ENCODE measurements at places on chromosomes 3 and 15. TPM values are rescaled to one million over a fixed set of nuclear protein-coding genes. Genes with fewer than 3 reads are reported as not detected.
A peak's percentile ranks its signal among the peaks of the same experiment; 100 is the strongest.

- H3K27ac ChIP-seq, result no peak overlapping the region
- no peaks in the 10 kb centered on the region for H3K36me3 ChIP-seq
- no peaks in the 10 kb centered on the region for H3K27me3 ChIP-seq
- no peak overlapping the region for H3K4me3 ChIP-seq
- DNase-seq, result no peak
- no peaks in the 10 kb centered on the region for H3K4me1 ChIP-seq
Observed at GRCh38 chr3:81707996-81708395, 53.4 kb downstream of the GBE1 start.

DNA sequence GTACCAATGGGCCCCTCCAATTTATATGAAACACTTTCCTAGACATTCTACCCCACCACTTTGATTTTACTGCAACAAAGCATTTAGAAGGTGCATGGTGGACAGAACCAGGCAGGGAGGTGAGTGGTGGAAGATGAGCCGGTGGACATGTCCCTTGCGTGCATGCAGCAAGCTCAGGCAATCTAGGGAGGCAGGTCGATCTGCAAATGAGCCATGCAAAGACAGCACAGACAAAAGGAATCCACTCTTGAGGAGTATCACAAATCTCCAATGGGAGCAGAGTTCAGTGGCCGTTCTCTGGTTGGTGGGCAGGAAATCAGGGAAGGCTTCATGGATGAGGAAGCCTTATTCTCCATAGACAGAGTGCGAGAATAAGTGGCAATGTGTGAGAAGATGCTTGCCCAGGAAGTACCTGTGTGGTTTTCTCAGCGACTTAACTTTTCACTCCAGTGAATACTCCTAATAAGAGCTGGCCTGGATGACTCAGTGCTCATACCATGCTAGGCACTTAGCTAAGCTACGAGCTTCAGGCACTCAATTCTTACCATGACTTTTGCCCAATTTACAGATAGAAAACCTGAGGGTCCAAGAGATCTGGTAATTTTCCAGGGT, 152.5 kb downstream of the FOXP1 start:
- H3K27ac ChIP-seq, result no peak overlapping the region
- H3K4me1 ChIP-seq, result no peaks in the 10 kb centered on the region
- no peak for DNase-seq
- no peaks in the 10 kb centered on the region for H3K36me3 ChIP-seq
- H3K4me3 ChIP-seq, result no peak overlapping the region
- H3K27me3 ChIP-seq, result no peaks in the 10 kb centered on the region

- peaks cover 34% of the 10 kb centered on the region for H3K4me1 ChIP-seq
- H3K36me3 ChIP-seq, result no peaks in the 10 kb centered on the region
- peak; percentile 59 for DNase-seq
- no peaks in the 10 kb centered on the region for H3K27me3 ChIP-seq
Observed at GRCh38 chr3:142224482-142225072, 808 bp downstream of the GK5 start.

DNA sequence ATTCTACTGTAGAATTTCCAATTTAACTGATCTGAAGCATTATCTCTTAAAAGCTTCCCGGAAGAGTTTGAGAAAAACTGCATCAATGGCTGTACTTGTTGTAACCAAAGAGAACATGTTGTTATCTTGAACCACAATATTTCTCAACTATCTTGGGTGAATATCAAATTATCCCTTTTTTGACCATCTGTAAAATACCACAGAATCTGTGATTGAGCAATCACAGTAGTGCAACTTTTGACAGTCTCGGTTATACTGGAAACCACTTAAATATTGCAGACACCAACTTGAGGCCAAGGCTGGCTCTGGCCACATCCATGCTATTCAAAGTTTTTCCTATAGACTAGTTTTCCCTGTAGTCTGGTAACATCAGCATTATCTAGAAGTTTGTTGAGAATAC, 842.8 kb upstream of the EPHA6 start:
- H3K4me1 ChIP-seq, result no peaks in the 10 kb centered on the region
- H3K36me3 ChIP-seq, result no peaks in the 10 kb centered on the region
- H3K27me3 ChIP-seq, result no peaks in the 10 kb centered on the region
- no peak for DNase-seq
- H3K27ac ChIP-seq, result no peak overlapping the region

DNA sequence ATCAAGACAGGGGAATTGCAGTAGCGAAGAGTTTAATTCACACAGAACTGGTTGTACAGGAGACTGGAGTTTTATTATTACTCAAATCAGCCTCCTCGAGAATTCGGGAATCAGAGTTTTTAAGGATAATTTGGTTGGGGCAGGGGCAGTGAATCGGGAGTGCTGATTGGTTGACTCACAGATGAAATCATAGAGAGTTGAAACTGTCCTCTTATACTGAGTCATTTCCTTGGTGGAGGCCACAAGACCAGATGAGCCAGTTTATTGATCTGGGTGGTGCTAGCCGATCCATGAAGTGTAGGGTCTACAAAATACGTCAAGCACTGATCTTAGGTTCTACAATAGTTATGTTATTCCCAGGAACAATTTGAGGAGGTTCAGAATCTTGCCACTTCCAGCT, 5.3 kb upstream of the ZNF770 start:
- no peak overlapping the region for H3K27ac ChIP-seq
- no peaks in the 10 kb centered on the region for H3K4me1 ChIP-seq
- DNase-seq, result no peak
- no peaks in the 10 kb centered on the region for H3K27me3 ChIP-seq
- no peak overlapping the region for H3K4me3 ChIP-seq

GRCh38 chr3:55888282-55888885, 401.3 kb upstream of the WNT5A start:
- no peaks in the 10 kb centered on the region for H3K27me3 ChIP-seq
- H3K27ac ChIP-seq, result no peak overlapping the region

- H3K27me3 ChIP-seq, result no peaks in the 10 kb centered on the region
- no peaks in the 10 kb centered on the region for H3K4me1 ChIP-seq
- no peak overlapping the region for H3K27ac ChIP-seq
- H3K36me3 ChIP-seq, result no peaks in the 10 kb centered on the region
Observed at GRCh38 chr15:95501865-95502264, 828.6 kb upstream of the NR2F2 start.

DNA sequence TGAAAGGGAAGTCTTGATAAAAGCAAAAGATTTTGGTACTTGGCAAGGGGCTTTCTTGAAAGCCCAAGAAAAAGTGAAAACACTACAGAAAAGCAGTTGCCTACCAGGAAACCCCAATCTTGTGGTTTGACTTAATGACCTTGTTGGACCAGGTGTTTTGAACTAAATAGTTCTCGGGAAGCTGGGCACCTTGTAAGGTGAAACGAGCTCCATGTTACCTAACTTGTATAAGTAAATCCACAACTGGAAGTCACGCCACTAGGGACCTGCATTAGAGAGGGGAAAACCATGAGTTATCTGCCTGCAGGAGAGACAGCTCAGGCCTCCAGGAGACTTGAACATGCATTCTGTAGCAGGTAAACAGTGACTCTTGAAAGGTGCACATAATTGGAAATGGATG, 88.2 kb downstream of the GMPS start:
- no peak overlapping the region for H3K4me3 ChIP-seq
- no peak for DNase-seq
- no peaks in the 10 kb centered on the region for H3K4me1 ChIP-seq
- H3K36me3 ChIP-seq, result no peaks in the 10 kb centered on the region
- no peak overlapping the region for H3K27ac ChIP-seq

GRCh38 chr15:87901008-87901407, 355.5 kb downstream of the NTRK3 start:
- H3K27ac ChIP-seq, result no peak overlapping the region
- no peaks in the 10 kb centered on the region for H3K4me1 ChIP-seq
- H3K27me3 ChIP-seq, result no peaks in the 10 kb centered on the region
- H3K36me3 ChIP-seq, result no peaks in the 10 kb centered on the region
- H3K4me3 ChIP-seq, result no peak overlapping the region

DNA sequence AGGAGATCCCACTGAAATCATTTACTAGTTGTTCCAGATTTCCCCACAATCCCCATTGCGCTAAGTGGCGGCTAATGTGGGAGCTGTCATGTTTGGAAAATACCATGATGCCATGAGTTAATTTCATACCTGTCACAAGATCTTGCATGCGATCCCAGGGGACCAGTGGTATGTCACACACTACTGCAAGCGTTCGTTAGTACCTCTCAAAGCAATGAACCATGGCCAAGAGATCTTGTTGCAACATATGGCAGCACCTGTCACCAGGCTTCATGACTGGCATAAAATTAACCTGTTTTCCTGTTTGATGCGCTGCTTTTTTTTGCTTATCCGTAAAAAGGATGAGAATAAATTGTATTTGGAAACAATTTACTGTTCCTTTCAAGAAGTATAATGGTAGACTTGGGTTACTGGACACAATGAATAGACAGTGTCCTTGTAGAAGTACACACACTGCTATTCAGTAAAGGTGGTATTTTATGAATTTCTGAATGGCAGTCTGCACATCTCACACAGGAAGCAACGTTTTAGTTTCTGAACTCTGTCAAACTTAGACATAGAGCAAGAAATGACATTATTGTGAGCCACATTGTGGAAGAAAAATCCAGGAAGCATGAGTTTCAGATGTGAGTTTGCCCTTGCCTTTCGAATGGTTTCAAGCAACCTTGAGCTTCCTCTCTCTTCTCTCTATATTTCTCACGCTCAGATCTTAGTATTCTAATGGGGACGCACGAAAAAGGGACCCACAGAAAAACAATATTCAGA, 81.9 kb downstream of the CHL1 start:
- H3K4me3 ChIP-seq, result no peak overlapping the region
- H3K27ac ChIP-seq, result no peak overlapping the region
- H3K4me1 ChIP-seq, result no peaks in the 10 kb centered on the region
- H3K27me3 ChIP-seq, result no peaks in the 10 kb centered on the region

DNA sequence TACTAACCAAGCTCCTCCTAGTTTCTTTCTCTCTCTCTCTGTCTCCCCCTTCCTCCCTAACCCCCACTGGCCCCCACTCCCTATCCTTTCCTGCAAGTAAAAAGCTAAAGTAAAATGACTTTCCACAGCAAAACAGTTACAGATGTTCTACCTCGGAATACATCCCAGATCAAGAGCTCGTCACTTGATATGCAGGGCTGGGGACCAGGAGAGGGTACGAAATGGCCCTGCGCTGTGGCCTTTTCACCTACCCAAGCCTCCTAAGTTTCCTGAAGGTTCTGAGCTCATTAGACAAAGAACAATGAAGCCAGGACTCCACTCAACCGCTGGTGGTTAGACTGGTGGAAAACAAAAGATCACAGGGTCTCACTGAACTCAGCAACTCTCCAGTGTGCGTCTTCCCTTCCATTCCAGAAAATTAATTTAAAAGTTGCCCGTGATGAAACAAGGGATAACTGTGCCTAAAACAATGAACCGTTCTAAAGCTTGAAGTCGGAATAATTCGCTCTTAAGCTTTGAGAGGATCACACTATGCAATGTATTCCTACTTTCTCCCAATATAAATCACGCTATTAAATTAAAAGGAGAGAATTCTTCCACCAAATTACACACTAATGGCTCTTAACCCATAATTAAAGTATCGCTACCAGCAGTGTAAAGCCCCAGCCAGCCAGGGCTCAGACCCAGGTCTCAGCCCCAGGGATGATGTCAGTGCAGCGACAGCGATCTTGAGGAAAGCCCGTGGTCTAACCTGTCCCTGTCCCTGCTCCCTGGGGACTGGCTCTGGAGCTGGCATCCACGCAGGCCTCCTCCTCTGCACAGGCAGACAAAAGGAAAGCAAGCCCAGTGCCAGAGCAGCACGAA, 5.0 kb downstream of the VGLL4 start:
- no peaks in the 10 kb centered on the region for H3K36me3 ChIP-seq
- H3K27me3 ChIP-seq, result no peaks in the 10 kb centered on the region
- peaks cover 73% of the 10 kb centered on the region for H3K4me1 ChIP-seq
- peak; percentile 54 for DNase-seq

DNA sequence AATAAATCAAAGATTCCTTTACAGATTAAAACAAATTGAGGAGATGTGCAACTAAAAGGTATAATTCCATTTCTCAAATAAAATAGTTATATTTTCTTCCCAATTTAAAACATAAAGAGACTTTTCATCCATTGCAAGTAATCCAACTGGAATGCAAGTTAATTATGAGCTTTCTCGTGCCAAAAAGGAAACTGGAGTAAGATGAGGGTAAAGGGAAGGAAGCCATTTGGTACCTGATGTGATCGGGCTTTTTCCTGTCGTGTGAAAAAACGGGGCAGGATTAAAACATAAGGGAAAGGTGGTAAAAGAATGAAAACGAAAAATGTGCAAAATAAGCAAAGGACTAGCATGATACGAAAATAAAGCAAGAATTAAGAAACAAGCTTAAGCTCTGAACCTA, 41.8 kb upstream of the XXYLT1 start:
- no peaks in the 10 kb centered on the region for H3K36me3 ChIP-seq
- H3K27ac ChIP-seq, result no peak overlapping the region
- DNase-seq, result no peak

GRCh38 chr3:136093771-136094170, 102.4 kb downstream of the MSL2 start:
- no peaks in the 10 kb centered on the region for H3K4me1 ChIP-seq
- no peak for DNase-seq
- no peak overlapping the region for H3K27ac ChIP-seq
- H3K27me3 ChIP-seq, result no peaks in the 10 kb centered on the region

DNA sequence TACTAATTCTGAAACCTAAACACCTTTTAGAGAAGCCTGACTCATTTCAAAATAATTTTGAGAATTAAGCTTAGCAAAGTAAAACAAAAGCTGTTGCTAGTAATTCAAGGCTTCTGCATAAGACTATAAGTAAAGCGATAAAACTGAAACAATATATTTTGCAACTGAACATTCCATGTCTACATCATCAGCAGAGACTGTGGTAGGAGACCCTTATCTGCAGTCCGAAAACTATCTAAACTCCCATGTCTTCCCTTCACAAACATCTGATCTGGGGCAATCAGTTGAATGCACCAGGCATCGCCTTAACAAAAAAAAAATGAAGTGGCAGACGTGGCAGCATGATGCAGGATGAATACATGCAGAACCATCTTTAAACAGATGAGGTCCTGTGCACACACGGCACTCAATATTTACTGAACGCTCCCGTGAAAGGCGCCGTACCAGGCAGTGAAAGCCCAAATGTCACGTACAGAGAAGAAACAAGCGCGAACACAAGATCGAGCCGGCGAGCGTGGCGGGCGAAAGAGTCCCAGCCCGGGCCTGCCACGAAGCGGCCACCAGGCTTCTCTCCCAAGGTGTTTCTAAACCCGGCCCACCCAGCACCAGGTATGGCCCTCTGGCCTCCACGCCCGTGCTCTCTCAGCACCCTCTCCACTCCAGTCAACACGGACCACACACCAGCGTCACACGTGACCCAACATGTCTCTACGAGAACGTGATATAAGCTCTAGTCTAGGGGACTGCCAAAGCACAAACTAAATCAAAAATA, 63.0 kb downstream of the CHSY1 start:
- H3K4me3 ChIP-seq, result peak overlapping the region; percentile 13
- peak; percentile 76 for DNase-seq
- peaks cover 45% of the 10 kb centered on the region for H3K4me1 ChIP-seq
- no peaks in the 10 kb centered on the region for H3K27me3 ChIP-seq
- H3K36me3 ChIP-seq, result no peaks in the 10 kb centered on the region

GRCh38 chr15:64013179-64014062, 32.9 kb downstream of the DAPK2 start:
- H3K27ac ChIP-seq, result no peak overlapping the region
- H3K27me3 ChIP-seq, result no peaks in the 10 kb centered on the region
- H3K4me3 ChIP-seq, result no peak overlapping the region
- no peak for DNase-seq
- no peaks in the 10 kb centered on the region for H3K4me1 ChIP-seq

MBNL1 gene
- 145 TPM for total RNA-seq

SCAANT1 gene
- total RNA-seq, result not detected

PRSS50 gene
- 6.2 TPM for total RNA-seq

All from testis (tissue), 5 donors.